ENCODE measurements at places on chromosomes 11 and 22.

DNA sequence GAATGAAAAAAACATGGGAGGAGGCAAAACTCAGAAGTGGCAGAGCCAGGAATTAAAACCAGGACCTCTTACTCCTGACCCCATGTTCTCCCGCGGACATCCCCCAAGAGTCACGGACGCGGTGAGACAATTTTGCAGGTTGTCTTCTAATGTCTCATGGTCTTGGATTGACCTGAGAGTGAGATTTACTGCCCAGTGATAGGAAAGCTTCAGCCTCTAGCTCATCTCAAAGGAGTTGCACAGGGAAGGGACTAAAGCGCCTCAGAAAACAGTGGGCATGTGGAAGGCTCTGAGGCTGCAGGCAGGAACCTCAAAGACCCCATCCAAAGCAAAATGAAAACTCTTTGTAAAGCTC lies 197.4 kb downstream of the ADAMTS15 start:
- no peak for DNase-seq

- DNase-seq, result no peak
Measured at GRCh38 chr11:68749229-68750123, 1.8 kb downstream of the TESMIN start.

- DNase-seq, result no peak
Measured at GRCh38 chr11:91810871-91811270, 413.7 kb upstream of the FAT3 start.

- no peak for DNase-seq
Measured at GRCh38 chr11:81255895-81256294, 1477.8 kb downstream of the FAM181B start.

- DNase-seq, result no peak
Measured at GRCh38 chr11:68430801-68431200, 29.8 kb upstream of the PPP6R3 start.

- DNase-seq, result no peak
Measured at GRCh38 chr22:31079095-31079642, 1.9 kb upstream of the SMTN start.

DNA sequence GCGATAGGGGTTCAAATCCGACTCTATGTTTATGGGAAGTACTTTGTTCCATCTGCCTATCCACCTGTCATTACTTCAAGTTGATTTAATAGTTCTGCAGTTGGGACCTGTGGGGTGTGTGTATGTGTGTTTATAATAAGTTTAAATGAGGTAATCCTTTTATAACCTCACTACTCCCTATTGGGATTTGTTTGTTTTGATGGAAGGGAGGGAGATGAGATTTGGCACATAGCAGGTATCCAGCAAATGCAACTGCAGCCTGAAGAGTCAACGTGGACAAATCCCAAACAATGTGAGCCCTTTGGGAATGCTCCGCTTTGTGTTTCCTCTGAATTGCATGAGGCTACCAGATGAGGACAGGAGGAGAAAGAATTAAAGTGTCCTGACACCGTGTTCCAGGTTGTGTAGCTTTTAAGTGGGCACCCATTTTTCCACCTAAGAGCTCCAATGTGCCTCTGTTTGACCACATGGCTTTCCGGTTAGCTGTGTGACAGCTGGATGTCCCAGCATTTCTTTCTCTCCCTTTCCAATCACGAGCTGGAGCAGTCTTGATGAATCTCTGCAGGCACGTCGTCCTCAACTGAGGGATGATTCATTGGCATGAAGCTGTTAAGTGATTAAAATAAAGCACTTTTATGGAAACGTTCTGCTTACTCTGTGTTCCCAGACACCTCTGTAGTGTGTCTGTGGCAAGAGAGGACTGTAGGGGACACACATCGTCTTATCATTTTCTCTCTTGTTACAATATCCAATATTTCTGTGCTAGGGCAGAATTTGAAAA lies 610.7 kb downstream of the NTM start:
- no peak for DNase-seq

DNA sequence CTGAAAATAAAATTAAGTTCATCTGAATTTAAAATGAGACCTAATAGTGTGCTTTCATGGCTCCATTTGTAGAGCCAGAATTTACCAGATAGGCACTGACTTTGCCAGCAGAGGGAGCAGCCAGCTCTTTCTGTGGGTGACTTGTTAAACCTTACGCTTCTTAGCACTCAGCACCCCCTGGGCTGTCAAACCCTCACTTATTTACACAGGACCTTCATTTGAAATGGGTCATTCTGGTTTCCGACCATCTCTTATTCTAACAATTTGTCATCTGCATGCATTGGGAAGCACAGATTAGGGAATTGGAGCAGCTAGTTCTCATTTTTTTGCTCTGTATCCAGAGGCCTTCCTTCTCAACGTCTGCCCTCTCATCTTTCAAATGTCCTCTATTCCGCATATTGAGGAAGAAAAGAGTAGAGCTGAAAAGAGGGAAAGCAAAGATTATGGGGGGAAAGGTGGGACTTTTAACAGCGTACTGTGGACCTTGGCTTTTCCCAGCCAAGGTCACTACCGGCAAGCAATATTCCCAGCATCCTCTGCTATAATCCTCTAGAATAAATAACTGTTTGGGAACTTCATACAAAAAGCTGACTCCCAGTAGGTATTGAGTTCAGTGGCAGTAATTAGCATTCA lies 3.1 kb downstream of the ASRGL1 start:
- peak; percentile 39 for DNase-seq

GRCh38 chr22:28600546-28601143 lies 79.0 kb downstream of the TTC28 start:
- DNase-seq, result peak; percentile 46

- DNase-seq, result no peak
Measured at GRCh38 chr11:4464216-4465159, 15.4 kb downstream of the OR52K2 start.

GRCh38 chr11:60924110-60924905 lies at the start of gene TMEM132A:
Gene TMEM132A (plus strand): TSS chr11:60924460. CDS start chr11:60924634, 174 bp downstream.
- no peak for DNase-seq

GRCh38 chr22:40727070-40727963 lies 48.0 kb downstream of the MCHR1 start:
- no peak for DNase-seq

GRCh38 chr22:46803936-46804335 lies 41.5 kb downstream of the TBC1D22A start:
- DNase-seq, result no peak

- DNase-seq, result no peak
Measured at GRCh38 chr11:114036147-114036811, 23.2 kb upstream of the ZBTB16 start.

- DNase-seq, result no peak
Measured at GRCh38 chr11:17734986-17735817, 621 bp downstream of the KCNC1 start.

- no peak for DNase-seq
Measured at GRCh38 chr22:45227645-45228400, 12.9 kb downstream of the KIAA0930 start.

- DNase-seq, result no peak
Measured at GRCh38 chr11:37409124-37409523, 811.1 kb upstream of the RAG2 start.

- no peak for DNase-seq
Measured at GRCh38 chr11:18196532-18196931, 23.9 kb downstream of the MRGPRX4 start.

- DNase-seq, result peak; percentile 15
Measured at GRCh38 chr11:719214-720016, 13.4 kb downstream of the EPS8L2 start.

DNA sequence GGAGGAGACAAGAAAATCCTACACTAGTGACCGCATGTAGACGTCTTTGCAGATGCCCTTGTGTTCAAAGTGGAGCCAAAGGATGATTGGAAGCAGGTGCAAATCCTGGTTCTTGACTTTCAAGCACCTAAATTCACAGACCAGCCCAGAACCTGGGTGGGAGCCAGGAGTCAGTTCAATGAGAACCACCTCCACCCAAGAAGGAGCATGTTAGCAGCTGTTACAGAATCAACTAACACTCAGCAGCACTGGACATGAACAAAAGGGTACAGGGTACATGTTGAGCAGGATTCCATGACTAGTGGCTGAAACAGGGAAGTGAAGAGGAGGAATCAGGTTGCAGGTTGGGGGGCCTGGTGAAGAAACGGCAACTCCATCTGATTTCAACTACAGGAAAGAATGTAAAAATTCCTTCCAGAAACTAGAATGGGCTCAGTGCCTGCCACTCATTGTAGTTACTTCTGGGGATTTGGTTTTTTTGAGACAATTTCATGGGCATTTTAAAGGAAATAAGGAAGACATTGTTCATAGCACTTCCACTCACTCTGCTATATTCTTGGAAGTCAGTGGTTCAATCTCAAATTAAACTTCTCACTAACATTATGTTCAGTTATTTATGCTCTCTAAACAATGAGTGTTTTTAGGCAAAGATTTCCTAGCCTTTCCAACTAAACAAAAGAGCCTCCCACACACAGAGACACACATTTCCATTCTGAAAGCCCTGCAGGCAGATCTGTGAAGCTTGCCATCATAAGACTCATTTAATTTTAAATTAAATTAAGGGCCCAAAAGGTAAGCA lies 173.3 kb downstream of the CADM1 start:
- DNase-seq, result no peak

- DNase-seq, result no peak
Measured at GRCh38 chr11:2525166-2525861, 80.5 kb downstream of the KCNQ1 start.

DNA sequence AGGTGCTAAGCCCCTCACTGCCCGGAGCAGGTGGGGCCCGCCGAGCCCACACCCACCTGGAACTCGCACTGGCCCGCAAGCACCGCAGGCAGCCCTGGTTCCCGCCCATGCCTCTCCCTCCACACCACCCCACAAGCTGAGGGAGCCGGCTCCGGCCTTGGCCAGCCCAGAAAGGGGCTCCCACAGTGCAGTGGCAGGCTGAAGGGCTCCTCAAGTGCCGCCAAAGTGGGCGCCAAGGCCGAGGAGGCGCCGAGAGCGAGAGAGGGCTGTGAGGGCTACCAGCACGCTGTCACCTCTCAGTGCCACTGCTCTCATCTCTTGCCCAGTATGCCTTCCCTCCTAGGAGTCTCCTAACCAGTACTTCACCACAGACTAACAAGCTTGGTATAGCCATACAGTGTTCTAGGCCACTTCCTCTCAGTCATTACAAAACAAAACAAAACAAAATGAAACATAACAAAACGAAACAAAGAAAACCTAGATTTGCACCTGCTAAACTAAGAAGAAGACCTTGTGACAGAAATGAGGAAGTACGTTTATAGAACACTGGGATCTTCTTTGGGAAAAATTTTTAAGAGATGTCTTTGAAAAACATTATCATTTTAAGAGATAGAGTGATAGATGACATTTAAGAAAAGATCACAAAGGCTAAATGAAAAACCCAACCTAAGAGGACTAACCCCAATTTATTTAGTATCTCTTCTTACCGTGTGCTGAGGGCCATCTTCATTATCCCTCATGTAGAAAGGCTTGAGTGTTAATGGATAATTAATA lies 47.7 kb upstream of the GAB2 start:
- DNase-seq, result peak; percentile 47

DNA sequence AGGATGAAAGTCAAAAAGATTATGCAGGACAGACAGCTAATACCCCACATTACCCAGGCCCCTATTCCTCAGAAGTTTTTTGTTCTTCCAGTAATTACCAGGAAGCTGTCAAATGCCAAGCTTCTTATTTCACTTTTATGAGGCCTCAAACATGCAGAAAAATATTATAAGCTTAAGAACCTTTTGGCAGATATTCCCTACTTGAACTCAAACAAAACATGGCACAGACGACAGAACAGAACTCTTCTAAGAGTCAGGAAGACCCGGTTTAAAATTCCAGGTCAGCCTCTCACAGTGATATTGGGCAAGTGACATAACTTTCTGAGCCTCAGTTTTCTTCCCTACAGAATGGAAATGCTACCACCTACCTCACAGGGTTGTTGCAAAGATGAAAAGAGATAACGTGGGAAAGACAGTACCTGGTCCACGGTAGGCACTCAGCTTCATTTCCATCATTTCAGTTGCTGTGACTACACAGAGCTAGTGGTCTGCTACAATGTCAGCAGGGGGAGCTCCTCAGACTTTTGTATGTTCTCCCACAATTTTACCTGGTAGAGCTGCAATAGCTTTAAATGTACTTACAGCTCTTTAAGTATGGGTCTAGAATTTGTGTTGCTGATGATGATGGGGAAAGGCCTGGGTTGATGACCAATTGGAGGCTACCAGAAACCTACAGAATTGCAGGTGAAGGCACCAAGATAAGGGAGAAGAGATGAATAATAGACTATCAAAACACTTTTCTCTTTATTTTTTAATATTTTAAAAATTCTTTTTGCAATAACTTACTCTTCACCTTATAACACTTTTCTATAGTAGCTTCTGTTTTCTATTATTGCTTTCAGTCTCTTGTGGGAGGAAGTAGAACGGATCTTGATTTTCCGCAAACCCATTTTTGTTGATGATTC lies 98.3 kb upstream of the CHRM4 start:
- no peak for DNase-seq

DNA sequence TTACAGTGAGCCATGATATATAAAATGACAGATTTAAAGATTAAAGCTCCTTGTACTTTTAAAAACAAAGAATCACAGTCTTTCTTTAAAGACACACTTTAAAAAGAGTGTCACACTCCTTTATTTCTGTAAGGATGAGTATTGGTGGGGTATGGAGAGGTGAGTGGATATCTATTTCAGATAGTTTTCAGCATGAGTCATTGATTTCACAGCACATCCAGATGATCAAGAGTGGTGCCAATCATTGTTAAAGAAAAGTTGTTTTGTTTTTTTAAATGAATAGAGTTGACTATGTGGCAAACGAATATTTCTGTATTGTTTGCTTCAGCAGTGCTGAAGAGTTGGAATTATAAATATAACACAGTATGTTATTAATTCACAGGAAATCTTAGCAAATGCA lies 52.5 kb downstream of the FAR1 start:
- DNase-seq, result no peak

DNA sequence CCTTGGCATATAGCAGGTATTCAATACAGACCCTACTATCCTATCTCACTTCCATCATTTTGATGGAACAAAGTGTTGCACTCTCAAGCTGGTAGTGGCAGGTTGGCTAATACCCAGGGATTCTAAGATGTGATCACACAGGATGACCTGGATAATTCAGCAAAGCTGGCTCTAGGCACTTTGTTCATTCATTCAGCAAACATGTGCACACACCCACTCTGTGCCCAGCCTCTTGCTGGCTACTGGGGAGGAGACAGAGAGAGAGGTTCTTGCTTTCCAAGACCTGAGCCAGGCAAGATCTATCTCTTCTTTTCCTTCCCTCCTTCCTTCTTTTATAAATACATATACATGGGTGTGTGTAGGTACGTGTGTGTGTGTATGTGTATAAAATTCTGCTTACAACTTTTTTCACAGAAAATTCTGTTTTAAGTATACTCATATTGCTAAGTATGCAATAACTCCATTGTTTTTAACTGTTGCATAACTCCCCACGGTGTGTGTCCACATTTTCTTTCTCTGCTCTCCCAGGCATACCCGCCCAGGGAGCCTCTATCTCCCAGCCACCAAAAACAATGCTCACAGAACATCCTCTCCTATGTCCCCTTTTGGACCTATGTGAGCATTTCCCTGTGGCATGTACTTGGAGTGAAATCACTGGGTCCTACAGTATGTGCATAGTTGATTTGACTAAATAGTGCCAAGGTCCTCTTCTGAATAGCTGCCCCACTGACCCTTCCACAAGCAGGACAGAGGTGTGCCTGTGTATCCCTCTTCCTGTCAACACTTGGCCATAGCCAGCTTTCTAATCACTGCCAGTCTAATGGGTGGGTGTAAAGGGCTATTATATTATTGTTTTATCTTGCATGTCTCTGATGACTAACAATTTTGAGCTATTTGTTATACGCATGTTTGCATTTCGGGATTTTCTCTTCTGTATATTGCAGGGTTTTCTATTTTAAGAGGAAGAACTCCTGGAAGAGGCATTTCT lies 27.5 kb downstream of the CLPB start:
- no peak for DNase-seq

Measured in memory B cell (primary cell).